AG08396 (cell line): ENCODE measurements at places on chromosomes 1 and 21.

- DNase-seq, result no peak
Observed at GRCh38 chr21:37909936-37910335, 6.3 kb downstream of the KCNJ6 start.

DNA sequence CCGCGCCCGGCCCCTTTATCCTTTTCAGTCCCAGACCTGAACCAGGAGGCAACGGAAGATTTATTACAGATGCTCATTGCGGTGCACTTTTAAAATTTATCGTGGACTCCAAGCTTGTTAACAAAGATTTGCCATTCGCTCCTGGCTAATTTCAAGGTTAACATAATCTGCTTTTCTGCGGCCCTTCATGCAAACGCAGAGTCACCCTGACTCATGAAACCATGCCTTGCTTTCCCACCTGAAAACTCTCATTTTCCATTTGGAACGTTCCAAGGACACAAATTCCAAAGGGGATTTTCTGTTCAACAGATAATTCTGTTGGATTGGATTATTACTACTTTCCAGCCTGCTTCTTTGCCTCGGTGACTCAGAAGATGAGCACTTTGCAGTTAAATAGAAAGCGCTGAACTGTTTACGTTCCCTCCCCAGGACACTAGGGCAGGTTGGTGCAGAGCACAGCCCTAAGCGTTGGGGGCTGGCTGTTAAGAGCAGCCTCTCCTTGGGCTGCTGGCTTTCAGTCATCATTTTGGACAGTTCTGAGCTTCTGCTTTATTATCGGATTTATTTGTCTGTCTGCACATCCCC lies 51.1 kb downstream of the CD247 start:
- no peak for DNase-seq

GRCh38 chr1:63731117-63732043 lies 42.4 kb upstream of the ROR1 start:
- DNase-seq, result peak; percentile 47

- no peak for DNase-seq
Observed at GRCh38 chr1:209673631-209674417, 1.4 kb upstream of the G0S2 start.
